ENCODE measurements at places on chromosomes 2 and 18. TPM values are rescaled to one million over a fixed set of nuclear protein-coding genes. Genes with fewer than 3 reads are reported as not detected.
A peak's percentile ranks its signal among the peaks of the same experiment; 100 is the strongest.

- no peak for DNase-seq
Observed at GRCh38 chr2:127498386-127498785, 27.9 kb downstream of the IWS1 start.

Gene PLA2R1
- not detected for total RNA-seq

Gene HRH4
- total RNA-seq, result not detected

- DNase-seq, result no peak
Observed at GRCh38 chr2:232699110-232699509, 2.0 kb downstream of the GIGYF2 start.

Gene BMP10
- not detected for total RNA-seq

DNA sequence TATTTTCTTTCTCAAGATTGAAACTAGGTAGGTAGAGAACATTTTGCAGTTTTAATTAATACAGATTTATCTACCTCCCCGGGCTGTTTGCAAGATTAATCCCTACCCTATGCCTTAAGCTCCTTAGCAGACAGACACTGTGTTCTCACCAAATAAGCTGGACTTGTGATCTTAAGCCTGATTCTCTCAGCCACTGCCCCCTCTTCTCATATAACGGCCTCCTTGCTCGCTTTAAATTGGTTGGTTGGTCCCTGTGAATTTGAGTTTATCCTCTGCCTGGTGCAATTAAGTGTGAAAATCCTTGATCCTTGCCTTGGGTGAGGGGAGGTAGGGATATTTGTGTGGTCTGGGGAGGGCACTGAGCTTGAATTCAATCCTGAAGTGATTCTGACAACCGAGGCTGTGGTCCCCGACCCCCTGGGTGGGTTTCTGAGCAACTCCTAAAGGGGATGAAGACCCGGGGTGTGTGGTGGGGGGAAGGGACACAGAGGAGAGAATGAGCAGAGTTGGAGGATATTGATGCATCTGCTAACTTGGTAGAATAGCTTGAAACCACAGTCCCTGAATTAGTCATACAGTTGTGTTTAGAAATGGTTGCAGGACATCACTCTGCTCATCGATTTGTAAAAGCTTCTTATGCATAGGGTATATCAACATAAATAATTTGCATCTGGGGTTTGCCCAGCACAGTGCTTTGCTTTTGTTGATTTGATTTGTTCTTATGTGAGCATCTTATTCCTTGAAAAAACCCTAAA is 36.9 kb upstream of the NCKAP5 start:
- no peak for DNase-seq

Gene CEP76
- total RNA-seq, result 11.3 TPM

DNA sequence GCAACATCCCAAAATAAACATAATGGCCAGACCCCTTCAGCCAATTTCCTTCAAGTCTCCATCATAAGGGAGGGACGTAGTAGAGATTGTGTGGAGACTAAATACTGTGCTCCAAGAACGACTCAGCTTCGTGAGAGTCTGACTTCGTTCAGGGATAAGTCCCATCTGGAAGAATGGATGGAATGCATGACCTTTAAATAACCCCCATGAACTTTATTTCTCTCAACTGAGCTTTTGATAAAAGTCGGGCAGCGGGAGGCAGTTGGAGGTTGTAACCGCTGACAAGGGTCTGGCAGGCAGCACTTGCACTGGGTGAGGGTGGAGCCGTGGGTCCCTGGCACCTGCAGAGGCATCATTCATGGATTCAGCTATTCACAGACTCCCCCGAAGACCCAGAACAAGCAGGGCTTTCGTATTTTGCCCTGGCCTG is 115.9 kb downstream of the ZFP36L2 start:
- DNase-seq, result no peak

- no peak for DNase-seq
Observed at GRCh38 chr2:29528891-29529520, 392.4 kb downstream of the ALK start.

DNA sequence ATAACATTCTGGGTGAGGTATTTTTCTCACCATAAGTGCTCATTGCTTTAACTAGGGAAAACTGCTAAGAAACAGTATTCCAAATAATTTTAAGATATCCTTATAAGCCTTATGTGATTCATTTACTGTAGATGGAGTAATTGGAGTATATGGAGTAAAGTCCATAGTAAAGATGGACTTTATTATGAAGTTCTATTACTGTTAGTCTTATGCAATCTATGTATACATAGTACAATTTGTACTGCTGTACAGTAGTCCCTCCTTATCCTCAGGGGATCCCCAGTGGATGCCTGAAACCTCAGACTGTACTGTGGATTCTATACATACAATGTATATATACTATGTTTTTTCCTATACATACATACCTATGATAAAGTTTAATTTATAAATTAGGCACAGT is 41.1 kb upstream of the OTX1 start:
- no peak for DNase-seq

DNA sequence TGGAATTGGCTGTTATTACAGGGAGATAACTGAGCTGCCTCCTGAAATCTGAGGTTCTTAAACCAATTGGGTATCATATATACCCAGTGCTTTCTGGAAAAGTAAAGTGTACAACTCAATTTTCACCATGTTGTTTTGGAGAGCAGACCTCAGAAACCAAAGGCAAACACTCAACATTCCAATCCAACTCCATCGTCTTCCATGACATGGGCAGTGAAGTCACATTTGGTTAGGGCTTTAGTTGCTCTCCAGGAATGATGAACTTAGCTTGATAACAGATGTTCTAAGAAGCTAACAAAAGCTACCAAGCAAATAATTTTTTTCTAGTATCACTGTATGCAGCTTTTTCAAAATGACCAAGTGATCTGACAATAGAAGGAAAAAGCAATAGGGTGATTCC is 107.0 kb upstream of the SLC35G4 start:
- no peak for DNase-seq

Gene TXNDC2
- not detected for total RNA-seq

Gene HSBP1L1
- 4.2 TPM for total RNA-seq

Gene RNF144A
- 14.9 TPM for total RNA-seq

GRCh38 chr2:151021747-151022452 is 239.8 kb downstream of the RBM43 start:
- no peak for DNase-seq

GRCh38 chr2:190343536-190344275 is at the start of gene INPP1:
TSS of gene INPP1 (plus strand) at chr2:190343589. CDS start at chr2:190360103, 16,514 bp downstream.
- peak; percentile 24 for DNase-seq

- DNase-seq, result no peak
Observed at GRCh38 chr18:1663879-1664705, 759.4 kb downstream of the ADCYAP1 start.

GRCh38 chr2:54704688-54705605 is 18.5 kb upstream of the EML6 start:
- peak; percentile 42 for DNase-seq

- no peak for DNase-seq
Observed at GRCh38 chr2:48220501-48220900, 309.5 kb upstream of the STON1 start.

DNA sequence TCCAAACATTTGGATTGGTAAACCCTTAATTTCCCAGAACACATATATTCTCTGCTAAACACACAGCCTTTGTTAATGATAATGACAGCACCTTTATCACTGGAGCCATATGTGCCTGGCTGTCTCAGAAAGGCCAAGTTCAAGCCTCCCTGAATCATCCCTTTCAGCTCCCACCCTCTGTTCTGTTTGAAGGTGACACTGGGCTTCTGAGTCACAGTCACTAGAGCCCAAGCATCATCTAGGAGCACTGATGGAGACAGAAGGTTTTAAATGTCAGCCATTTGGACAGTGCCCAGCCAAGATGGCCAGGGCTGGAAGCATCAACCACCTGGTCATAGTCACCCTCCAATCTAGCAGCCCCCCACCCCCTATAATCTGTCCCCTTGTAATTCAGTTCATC is 80.6 kb downstream of the NRP2 start:
- DNase-seq, result no peak

- no peak for DNase-seq
Observed at GRCh38 chr2:43424262-43425207, 171.3 kb downstream of the THADA start.

DNA sequence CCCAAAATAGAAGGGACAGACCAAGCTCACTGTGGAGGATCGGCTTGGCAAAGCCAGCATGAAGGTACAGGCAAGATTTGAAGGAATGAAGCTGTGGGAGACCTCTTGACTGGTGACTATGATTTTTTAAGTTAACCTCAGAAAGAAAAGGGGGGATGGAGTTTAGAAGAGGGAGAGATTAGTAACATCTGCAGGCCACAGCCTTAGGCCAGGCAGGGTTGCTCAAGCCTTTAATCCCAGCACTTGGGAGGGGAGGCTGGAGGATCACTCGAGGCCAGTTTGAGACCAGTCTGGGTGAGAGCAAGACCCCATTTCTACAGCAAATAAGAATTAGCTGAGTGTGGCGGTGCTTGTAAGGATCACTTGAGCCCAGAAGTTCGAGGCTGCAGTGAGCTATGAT is 46.6 kb downstream of the ZNF532 start:
- DNase-seq, result no peak

DNA sequence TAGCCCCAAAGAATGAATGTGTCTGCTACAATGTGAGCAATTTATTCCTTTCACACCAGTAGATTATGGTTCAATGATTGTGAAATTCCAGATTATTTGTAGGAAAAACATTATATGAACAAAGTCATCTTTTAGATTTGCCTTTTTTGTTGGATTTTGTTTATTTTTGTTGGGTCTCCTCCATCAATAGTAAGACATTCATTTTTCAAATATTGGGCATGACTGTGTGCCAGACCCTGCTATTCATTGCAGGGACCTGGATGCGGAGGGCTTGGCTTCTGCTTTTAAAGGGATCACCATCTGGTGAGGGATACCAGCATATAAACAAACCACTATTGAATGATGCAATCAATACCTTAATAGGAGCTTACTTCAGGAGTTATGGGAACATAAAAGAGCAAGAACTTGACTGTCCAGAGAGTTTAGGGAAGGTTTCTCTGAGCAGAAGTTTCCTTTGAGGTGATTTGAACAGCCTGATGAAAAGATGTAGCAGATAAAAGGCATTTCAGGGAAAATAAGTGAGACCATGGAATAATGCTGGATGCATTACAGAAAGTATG is 486.7 kb downstream of the EPHA4 start:
- DNase-seq, result no peak

Gene FAM98A
- 86.4 TPM for total RNA-seq

Gene IL1RN
- 1.2 TPM for total RNA-seq

- DNase-seq, result no peak
Observed at GRCh38 chr2:71552861-71553301, 99.5 kb downstream of the DYSF start.

DNA sequence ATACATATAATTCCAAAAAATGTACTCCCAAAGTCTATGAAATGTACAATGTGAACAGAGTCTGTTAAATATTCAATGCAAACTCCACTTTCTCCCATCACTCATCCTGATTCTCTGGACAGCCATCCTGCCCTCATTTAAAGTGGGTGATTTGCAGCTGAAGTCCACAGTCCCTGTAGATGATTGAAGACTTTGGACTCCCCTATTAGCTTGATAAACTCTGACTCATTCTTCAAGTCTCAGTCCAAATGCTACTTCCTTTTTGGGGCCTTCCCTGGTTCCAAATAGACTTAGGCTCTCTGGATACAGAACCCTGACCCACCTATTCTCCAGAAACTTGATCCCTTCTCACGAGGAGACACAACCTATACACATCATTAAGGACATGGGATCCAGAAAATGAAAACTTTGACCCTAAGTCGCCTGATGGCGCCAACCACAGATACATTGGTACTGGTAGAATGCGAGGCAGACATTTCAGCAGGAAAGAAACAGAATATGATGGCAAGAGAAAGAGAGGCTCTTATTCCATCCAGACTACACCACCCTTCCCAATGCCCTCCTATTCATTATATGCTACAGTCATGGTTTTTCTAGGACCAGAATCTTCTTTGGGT is 122.7 kb downstream of the VIT start:
- DNase-seq, result no peak

DNA sequence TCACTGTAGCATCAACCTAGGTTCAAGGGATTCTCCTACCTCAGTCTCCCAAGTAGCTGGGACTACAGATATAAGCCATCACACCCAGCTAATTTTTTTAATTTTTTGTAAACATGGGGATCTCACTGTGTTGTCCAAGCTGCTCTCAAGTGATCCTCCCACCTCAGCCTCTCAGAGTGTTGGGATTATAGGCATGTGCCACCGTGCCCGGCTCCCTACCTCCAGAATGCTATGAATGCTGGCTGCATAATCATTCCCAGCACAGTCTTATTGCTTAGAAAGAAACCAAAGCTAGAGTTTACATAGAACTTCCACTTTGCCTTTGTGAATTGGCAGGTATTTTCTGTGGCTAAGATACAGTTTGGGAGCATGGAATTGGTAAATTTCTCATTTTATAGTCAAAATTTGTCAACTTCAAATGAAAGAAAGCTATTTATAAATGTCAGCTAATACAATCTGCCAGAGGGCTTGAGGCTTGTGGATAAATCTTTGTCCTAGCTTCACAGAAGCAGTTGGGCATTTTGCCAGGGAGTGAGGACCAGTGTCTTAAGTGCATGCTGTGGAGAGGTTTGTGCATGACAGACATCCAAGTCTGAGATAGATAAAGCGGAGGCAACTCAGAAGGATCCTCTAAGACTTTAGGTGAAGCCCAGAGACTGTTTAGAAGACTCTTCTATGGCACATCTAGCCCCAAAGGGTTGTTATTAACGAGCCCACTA is 175.4 kb downstream of the ANTXR1 start:
- no peak for DNase-seq

DNA sequence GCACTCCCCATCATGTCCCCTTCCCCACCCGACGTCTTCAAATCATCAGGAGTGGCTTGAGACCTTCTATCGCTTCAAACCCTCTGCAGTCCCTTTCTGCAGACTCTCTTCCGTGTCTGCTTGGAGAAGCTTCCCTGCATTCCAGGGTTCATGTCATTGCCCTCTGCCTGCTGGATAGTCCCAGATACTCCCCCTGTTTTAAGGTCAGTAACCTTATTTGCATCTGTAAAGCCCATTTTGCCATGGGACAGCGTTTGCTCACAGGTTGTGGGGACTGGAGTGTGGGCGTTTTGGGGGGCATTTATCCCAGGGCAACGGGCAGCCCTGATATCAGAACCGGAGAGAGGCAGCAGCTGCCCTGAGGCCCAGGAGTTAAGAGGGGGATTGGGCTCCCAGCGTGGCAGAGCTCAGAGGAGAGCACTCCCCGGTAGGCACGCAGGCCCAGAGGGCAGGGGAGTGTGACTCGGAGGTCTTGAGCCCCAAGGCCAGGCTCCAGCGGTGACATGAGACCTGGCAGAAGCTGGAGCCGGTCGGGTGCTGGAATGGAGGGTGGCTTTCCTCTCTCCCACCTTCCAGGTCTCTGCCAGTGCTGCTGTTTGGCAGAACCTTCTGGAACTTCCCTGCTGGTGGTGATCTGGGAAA is 73.8 kb downstream of the RTP5 start:
- no peak for DNase-seq
